MM.1S (cell line): ENCODE measurements at places on chromosomes 3 and 15.

DNA sequence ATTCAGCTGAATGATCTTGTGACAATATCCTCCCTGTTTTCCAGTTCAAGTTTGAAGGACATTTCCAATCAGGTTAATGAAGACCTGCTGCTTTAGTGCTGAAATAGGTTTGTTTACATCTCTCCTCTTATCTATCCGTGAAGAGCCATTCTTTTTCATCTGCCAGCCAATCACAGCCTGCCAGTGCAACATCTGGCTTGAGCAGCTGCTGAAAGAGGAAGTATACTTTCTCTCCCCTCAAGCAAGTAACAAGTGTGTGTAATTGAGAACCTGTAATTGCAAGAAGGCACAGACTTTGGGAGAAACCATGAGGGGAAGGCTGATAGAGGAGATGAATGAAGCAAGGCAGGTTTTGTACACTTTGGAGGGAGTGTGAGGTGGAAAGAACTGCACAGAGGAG is 404.3 kb downstream of the AGBL1 start:
- DNase-seq = peak; percentile 24

DNA sequence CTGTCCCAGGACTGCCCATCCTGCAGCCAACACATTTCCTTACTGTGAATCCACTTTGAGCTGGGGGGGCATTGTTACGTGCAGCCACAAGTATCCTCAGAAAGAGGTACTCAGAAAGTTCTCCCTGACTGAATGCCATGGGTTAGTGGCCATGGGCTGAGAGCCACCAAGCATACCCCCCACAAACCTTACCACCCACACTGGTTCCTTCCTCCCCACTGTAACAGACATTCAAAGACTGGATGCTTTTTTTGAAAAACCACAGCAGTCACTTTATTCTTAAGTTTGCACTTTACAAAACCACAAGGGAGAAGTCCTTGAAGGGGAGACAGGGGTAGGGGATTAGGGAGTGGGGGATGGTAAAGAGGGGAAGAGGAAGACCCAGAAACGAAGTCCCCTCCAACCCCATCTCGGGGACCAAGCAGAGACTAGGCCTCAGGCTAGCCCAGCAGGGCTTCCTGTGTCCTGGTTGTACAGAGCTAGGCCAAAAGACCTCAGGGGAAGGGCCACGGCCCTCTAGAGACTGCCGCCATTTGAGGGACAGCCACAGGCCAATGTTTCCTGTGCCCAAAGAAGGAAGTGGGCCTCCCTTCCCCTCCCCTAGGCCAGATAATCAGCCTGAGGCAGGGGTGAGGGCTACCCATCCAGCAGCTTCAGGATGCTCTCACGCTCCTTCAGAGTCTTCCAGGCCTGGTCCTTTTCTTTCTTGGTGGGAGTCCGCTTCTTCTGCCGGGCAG is 10.1 kb upstream of the CAMK1 start:
- no peak for DNase-seq

DNA sequence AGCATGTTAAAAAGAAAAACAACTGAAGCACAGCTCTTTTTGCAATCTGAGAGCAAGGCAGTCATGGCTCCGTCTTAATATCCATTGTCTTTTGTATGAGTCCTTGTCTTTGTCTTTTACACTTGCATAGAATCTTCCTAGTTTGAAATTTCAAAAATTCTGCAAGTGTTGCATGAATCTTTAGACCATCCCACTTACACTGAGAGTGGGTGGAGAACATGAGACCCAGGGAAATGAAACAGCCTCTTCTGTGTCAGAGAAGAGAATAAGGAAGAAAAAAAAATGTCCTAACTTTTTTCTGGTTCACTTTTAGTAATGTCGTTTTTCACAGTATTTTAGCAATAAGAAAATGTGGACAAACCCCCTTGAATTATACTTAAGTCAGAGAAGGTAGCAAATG is 12.1 kb upstream of the DCLK3 start:
- DNase-seq = no peak

DNA sequence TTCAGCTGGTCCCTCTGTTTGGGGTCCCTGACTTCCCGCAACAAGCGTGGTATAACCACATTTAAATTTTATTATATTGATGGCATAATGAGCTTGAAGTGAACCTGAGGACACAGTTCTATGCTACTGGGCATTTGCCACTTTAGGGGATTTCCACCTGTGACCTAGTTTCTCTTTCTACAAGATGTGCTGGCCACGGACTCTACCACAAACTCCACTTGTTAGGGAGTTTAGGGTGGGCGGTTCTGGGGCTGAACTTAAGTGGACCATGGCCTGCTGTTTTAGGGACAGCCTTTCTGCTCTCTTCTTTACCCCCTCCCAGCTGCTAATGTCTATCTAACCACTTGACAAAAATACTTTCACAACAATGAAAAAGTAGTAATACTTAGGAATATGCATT is 1199.1 kb downstream of the SI start:
- peak; percentile 84 for DNase-seq

DNA sequence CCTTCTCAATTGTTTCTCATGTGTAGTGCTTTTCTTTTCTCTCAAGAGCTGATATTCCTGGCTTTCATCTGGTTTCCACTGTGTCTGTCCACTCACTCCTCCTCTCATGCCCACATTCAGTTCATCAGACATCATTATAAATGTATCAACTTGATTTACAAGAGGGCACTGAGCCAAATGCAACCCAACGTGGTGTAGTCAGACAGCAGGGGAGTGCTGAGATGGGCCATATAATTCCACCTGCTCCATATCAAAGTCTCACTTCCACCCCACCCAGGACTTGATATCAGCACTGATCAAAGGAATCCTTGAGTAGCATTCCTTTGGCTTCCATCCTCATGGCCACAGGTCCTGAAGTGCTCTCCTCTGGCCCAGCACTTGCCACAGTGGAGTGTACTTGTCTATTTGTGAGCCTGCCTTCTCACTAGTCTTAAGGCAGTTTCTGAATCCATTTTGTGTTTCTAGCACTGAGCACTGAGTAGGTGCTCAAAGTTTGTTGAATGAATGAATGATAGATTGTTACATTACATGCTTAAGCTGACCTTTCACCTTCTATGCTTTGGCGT is 252.8 kb downstream of the CLSTN2 start:
- no peak for DNase-seq

GRCh38 chr15:61033940-61034677 is 195.0 kb downstream of the RORA start:
- no peak for DNase-seq

GRCh38 chr3:185152410-185153170 is at the start of gene C3orf70:
Gene C3orf70 (minus strand): TSS chr3:185153060. CDS start chr3:185152823, 237 bp downstream.
- peak; percentile 82 for DNase-seq

GRCh38 chr3:24428481-24428880 is 66.2 kb downstream of the THRB start:
- no peak for DNase-seq

DNA sequence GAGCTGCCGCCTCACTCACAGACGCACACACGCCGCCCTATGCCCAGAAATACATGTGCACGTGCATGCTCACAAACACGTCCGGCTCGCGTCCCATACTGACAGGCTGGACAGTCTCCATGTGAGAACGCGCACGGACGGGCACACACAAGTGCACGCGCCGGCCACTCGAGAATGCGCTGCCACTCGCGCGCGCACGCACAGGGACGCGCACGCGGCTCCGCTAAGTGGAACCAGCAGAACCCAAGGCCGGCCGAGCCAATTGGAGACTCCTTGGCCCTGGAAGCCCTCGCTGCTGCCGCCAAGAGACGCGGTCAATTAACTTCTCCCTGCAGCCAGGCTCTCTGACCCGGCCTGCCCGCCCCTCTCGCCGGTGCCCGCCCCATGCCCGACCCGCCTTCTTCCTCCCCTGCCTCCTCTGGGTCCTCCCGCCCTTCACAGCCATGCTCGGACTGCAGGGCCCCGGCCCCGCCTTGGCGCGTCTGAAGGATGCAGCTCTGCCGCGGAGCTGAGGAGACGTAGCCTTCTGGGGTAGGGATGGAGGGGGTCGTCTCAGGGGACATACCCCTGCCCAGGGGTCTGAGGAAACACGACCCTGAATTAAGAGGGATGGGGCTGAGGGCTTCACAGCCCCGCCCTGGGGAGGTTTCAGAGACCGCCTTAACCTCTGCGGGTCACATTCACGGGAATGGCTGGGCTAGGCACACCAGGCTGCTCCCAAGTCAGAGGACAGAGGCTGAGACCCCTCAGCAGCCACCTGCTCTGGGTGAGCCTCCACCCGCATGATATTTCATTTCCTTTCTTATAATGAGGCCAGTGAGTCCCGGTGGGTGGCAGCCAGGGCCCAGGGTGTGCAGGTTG is 15.0 kb downstream of the PTH1R start:
- DNase-seq = peak; percentile 74

- DNase-seq = no peak
Measured at GRCh38 chr3:128077202-128077624, 25.0 kb downstream of the SEC61A1 start.

- DNase-seq = no peak
Measured at GRCh38 chr3:151837057-151837456, 23.1 kb downstream of the AADAC start.

DNA sequence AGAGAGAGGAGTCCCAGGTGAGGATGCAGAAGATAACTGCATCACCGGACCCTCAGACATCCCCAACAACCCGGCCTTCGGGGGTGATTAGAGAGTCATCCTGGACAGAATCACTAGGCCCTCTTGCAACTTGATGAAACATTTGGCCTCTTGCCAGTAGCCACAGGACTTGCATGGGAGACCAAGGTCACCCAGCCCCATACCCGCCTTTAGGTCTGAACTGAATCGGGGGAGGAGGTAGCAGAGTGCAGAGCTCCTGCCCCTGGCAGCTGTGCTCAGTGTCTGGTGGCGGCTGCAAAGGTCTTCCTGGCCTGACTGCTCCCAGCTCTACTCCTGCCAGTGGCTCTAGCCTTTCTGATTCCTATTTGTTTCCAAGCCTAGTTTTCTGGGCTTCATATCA is 12.4 kb downstream of the PIF1 start:
- DNase-seq = no peak

DNA sequence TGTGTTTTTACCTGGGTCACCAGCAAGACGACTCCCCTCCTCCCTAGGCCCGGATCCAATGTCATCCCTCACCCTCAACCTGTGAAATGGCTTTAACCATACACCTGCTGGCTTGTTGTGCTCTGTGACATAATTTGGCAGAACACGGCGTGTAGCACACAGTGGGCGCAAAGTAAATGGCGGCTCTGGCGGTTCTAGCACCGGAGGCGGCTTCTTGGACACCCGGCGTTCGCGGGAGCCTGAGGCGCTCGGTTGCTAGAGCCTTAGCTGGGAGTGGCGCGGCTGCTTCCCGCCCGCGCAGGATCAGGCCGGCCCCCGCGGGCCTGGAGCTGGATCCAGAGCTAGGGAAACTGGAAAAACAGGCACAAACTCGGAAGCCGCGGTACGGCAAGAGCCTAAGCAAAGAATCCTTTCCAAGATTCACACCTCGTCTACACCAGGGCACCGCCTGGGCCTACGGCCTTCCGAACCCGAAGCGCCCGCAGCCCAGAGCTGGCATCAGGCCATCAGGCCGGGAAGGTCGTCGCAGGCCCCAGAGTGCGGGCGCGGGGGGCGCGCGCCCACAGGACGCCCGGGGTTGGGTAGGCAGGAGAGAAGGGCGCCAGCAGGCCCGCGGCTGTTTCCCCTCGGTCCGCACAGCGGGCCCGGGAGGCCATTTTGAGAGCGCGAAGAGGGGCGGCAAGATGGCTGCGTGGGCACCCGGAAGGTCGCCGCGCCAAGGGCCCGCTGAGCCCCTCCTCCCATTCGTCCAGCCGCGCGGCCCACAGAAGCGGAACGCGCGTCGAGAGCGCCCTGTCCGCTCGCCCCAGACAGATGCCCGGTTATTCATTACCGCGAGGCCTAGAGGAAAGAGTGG is 43.9 kb upstream of the POLG start:
- no peak for DNase-seq

GRCh38 chr15:76206325-76206976 is 104.8 kb downstream of the ETFA start:
- no peak for DNase-seq

GRCh38 chr3:133296981-133297380 is 102.9 kb upstream of the BFSP2 start:
- no peak for DNase-seq

DNA sequence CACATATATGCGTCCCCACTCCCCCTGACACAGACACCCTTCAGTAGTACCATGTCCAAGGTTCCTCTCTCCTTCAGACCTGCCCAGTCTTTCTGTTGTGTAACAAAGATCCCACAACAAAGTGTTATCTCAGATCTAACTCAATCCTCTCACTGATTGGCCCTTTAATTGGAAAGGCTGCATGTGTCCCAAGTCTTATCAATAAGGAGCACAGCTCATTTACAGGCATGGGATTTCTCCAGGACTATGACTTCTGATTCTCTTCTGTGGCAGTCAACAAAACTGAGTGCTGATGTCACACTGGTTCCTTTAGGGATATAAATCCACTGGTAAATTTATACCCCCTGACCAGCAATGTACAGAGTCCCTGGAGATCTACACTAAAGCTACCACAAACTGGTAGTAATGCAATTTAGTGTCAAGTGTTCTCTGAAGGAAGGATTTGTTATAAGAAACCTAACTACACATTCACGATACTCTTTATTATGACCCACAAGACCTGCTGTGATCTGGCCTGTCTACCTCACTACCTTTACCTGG is 28.1 kb downstream of the CLK3 start:
- DNase-seq = no peak

DNA sequence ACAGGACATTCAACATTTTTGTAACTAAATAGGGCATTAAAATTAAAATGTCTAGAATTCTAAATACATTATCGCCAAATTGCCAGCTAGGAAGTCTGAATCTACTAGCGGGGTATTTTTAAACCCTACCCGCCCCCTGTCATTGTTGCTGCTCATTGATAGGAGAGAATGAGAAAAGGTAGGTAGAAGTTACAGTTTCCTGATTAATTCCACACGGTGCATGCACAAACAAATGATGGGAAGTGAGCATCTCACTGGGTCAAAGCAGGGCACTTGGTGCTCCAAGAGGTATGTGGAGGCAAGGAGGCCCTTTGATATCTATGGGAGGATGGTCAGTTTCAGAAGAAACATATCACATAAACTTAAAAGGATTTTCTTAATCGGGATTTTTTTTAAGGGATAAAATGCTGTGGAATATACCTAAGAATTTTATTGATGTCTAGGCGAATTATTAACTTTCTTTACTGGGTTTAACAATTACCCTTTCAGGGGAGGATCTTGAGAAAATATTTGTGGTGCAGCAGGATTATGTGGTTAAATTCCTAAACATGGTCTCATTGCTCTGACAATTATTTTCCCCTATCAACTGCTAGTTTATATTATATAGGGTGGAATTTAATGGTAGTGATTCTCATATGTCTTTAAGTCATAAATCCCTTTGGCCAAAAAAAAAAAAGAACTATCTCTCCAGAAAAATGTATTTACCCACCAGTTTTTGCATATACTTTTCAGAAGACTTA is 236.0 kb upstream of the GOLGA6L4 start:
- DNase-seq = no peak

GRCh38 chr15:43330780-43331087 is 361 bp upstream of the LCMT2 start:
- no peak for DNase-seq

DNA sequence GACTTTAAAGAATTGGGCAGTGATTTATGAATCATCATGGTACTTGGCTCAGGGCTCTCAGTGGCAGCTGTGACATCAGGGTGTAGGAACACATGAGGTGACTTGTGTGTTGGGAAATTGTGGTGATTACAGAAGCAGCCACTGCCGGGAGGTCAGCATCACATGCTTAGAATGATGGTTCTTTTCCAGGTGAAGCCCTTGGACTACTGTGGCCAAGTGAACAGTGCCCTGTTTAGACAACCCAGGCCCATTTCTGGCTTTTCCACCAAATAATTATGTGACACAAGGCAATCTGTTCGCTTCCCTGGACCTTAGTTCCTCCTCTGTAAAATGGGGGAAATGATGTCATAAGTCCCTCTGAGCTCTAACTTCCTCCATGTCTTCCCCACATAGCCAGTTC is 139.7 kb upstream of the ROPN1 start:
- no peak for DNase-seq

- DNase-seq = no peak
Measured at GRCh38 chr3:45894015-45894414, 7.7 kb downstream of the CCR9 start.
